ENCODE measurements at places on chromosomes 11 and 22.

GRCh38 chr11:43866520-43866919 lies 14.1 kb upstream of the ALKBH3 start:
- no peak for DNase-seq

- DNase-seq: no peak
Measured at GRCh38 chr22:43944670-43945430, 10.4 kb upstream of the SAMM50 start.

GRCh38 chr11:43360361-43361032 lies 1.8 kb downstream of the TTC17 start:
- no peak for DNase-seq

DNA sequence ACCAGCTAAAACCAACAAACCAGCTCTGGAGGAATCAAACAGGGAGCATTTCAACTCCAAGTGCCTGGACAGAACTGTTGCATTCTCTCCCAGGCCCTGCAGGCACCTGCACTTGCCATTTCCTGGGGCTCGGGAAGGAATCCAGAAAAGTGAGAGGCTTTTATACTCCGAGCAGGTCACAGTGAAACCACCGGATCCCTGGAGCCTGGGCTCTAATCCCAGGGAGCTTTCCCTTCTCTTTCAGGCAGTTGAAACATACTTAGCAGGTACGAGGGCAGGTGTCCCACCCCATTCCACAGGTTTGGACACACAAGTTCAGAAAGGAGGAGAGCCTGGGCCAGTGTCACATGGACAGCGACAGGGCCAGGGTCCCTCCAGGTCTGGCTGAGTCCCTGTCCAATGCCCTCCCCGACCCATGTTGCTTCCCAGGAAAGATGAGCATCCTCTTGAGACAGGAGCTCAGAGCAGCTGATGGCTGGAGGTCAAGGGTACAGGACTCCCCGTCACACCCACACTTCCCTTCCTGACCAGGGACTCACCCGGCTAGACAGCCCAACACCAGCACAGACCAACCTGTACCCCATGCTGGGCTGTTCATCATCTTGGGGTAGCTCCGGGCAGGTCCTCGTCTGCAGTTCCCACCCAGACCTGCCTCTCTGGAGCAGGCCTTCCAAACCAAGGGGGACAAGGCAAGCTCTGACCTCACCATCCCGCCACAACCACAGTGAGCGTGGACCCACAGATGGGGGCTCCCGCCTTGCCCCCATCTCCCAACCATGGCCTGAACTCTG lies 49.9 kb upstream of the CD5 start:
- no peak for DNase-seq

DNA sequence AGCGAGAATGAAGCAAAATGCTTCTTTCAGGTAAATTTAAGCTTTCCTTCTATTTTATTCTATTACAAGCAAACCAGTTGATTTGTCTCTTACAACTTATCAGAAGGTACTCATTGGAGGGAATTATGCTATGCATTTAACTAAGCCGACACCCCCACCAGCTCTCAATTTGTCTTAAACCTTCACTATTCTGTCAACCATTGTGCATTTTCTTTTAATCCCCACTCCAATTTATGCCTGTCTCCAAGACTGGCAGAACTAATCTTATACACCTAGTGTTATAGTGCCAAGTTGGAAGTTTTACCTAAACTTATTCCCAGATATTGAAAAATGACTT lies 12.5 kb downstream of the TAF1D start:
- no peak for DNase-seq

- no peak for DNase-seq
Measured at GRCh38 chr22:33110562-33111163, 52.5 kb upstream of the SYN3 start.

DNA sequence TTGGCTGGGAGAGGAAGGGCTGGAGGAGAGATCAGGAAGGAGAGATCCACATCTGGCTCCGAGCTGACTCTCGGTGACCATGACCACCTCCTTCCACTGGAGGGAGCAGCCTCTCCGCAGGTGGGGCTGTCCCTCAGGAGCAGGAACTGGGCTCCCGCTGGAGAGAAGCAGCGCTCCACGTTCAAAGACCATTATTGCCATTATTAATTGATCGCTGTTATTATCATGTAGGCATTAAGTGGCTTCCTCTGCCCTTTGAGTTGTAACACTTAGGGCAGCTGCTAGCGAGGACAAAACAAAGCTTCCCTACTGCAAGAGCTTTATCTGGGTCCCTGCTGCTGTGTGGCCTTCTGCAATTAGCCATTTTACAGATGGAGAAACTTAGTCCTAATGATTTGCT lies 251.9 kb downstream of the ST3GAL4 start:
- DNase-seq: no peak

- DNase-seq: no peak
Measured at GRCh38 chr11:73154178-73154577, 12.1 kb upstream of the FCHSD2 start.

- no peak for DNase-seq
Measured at GRCh38 chr11:96203567-96204365, 139.2 kb downstream of the MAML2 start.

- no peak for DNase-seq
Measured at GRCh38 chr11:27394781-27395228, 31.8 kb upstream of the CCDC34 start.

GRCh38 chr11:113477321-113477720 lies 2.1 kb upstream of the DRD2 start:
- DNase-seq: no peak

DNA sequence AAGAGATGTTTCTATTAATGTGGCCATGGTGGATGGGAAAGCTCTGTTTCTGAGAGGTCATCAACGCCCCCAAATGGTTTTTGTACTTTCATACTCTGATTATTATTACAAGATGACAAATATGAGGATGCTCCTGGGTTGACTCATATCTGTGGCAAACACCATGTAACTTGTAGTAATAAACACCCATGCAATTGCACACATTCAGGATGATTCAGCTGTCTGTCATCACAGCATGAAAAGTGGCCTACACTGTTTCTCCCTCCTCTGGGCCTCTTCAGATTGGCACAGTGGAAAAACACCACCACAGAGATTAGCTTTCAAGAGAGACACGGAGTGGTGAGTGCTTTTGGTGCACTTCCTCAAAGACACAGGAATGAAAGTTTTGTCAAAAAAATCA lies 85.4 kb downstream of the MTNR1B start:
- DNase-seq: no peak

- DNase-seq: no peak
Measured at GRCh38 chr11:2890466-2891294, 5.1 kb upstream of the CDKN1C start.
